CD4-positive, alpha-beta T cell treated with Interleukin-1 beta for 1 hour (primary cell): ENCODE measurements at places on chromosomes 5 and 9.

DNA sequence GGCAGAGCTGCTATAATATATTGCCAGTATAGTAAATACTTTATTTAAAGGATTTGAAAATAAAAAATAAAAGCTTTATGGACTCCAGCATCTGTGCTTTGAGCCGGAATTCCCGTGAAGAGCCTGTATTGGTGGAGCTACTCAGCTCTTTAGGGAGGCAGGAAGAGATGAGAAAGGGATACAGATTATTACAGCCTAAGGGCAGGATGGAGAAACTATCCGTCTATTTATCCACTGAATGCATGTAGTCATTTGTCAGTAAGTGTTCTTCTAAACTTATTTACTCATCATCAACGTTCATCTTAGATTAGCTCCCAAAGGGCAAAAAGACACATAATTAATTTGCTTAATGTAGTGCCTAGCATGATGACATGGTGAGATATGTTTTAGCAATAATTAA is 48.4 kb downstream of the SLC1A1 start:
- no peak for DNase-seq

- no peak for DNase-seq
Observed at GRCh38 chr9:98100456-98100855, 18.6 kb downstream of the TRIM14 start.

DNA sequence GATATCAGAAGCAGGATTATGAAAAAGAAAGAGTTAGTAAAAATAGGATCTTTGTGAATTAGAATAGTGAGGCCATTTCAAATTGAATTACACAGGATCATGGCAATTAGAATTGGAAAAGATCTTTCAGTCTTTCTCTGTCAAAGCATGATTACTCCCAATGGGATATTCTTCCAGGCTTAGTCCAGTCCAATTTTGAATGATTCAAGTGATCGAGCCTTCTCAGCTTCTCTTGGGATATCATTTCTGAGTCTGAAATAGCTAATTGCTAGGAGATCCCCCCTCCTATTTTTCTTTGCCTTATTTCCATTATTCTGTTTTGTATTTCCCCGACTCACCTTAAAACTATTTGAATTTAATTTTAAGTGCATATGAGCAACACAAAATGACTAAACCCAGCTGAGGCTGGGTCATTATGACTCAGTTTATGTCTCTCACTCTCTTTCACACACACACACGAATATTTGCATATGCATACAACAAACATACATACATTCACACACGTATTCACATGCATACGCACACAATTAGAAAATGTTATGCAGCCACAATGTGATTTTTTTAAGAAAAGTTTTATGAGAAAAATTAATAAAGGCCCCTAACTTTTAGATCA is 34.8 kb upstream of the EFNA5 start:
- no peak for DNase-seq

DNA sequence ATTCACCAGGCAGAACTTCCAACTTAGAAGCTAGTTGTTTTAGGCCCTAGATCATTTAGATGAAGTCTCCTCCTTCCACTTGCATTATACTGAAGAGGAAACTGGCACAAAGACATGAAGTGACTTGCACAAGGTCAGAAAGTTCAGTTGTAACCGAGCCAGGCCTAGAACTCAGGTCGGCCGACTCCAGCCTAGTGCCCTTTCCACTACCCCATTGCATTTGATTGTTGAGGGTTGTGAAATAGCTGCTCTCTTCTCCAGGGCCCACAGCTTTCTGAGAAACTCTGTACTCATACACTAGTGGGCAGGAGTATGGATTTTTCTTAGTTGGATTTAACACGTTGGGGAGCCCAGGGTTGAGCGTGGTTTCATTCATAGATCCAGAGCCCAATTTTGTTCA is 5.6 kb downstream of the ZNF462 start:
- no peak for DNase-seq

- no peak for DNase-seq
Observed at GRCh38 chr5:68504306-68504705, 288.8 kb downstream of the PIK3R1 start.
